ENCODE measurements at places on chromosomes 2 and 18.

DNA sequence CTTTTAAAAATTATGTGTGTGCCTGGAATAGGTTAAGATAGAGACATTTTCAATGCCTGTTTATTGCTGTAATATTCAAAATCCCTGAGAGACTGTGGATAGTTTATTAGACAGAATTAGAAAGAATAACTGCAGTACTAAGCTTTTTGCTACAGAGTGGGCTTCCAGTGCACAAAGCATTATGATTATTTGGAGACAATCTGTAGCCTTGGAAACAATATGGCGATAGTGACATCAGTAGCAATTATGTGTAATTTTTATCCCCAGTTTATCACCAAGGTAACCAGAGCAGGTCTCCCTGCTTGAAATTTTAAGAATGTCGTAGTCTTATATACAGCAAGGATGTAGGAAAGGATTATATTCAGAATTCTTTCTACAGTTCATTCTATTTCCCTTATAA lies 100.0 kb downstream of the MYO3B start:
- DNase-seq: peak; percentile 89

DNA sequence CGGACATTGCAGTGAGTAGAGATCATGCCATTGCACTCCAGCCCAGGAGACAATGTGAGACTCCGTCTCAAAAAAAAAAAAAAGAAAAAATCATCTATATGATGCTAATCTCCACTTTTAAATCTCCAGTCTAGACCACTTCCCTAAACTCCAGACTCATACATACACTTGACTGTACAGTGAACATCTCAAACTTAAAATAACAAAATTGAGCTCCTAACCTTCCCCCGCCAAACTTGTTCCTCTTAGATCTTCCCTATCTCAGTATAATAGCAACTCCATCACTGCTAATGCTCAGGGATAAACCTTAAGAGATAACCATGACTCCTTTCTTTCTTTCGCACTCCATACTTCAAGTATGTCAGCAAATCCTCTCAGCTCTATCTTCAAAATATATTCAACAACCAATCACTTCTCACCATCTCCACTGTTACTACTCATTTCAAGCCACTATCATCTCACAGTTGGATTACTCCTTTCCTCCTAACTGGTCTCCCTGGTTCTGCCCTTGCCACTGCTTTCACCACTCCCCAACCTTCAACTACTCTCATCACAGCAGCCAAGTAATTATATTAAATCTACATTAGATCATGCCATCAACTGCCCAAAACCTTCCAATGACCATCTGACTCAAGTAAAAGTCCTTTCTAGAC lies 12.0 kb downstream of the MEMO1 start:
- no peak for DNase-seq

DNA sequence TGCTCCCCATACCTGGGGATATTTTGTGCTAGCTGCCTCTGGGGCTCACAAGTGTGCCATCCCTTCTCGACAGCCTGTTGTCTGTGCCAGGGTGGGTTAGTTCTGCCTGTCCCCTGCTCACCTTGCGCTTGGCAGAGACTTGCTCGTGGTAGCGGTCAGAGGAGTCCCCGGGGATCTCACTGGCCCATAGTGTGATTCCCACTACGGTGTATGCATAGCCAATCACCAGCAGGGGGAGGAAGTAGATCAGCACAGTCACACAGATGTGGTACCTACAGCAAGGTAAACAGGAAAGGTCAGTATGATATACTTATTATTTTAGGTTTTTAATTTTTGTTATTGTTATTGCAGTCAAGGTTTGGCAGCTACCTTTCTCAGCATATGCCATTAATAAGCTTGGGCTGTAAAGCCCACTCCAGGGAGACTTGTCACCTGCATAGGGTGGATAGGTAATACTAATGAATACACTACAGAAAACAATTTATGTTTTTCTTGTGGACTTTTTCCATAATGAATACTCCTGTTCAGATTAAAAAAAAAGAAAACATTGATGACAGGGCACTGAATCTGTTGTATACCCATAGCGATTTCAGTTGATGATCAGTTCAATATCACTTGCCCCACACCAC lies 95.2 kb downstream of the POLE4 start:
- peak; percentile 65 for DNase-seq

GRCh38 chr2:190323406-190323805 lies 3.8 kb upstream of the HIBCH start:
- DNase-seq: no peak

- no peak for DNase-seq
Observed at GRCh38 chr18:21703241-21703820, 1.2 kb downstream of the ABHD3 start.

DNA sequence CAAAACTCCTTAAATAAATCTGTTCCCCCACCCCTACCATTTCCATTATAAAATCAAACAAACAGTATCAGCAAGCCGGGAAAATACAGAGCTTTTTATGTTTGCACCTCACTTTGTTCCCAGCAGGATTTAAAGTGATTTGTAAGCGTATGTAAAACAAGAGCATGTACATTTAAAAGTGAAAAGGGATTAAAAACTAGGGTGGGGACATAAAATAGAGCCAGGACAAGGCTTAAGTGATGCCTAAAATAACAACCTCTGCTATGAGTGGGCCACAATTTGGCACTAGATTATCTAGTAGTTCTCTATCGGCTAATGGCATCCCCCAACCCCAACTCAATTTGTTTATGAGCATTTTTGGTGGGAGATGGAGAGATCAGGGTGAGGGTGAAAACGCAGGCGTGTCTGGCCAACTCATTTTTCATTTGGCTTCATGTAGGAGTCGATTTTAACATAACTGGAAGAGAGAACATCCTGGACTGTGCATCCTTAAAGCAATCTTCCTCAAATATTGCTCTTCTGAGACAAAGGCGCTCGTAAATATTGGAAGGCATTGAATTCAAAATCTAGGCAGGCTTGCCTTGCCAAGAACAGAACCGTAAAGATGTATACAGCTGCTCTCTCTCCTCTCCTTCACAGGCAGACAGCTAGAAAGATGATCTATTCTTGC lies 34.5 kb upstream of the TSPYL6 start:
- DNase-seq: no peak

DNA sequence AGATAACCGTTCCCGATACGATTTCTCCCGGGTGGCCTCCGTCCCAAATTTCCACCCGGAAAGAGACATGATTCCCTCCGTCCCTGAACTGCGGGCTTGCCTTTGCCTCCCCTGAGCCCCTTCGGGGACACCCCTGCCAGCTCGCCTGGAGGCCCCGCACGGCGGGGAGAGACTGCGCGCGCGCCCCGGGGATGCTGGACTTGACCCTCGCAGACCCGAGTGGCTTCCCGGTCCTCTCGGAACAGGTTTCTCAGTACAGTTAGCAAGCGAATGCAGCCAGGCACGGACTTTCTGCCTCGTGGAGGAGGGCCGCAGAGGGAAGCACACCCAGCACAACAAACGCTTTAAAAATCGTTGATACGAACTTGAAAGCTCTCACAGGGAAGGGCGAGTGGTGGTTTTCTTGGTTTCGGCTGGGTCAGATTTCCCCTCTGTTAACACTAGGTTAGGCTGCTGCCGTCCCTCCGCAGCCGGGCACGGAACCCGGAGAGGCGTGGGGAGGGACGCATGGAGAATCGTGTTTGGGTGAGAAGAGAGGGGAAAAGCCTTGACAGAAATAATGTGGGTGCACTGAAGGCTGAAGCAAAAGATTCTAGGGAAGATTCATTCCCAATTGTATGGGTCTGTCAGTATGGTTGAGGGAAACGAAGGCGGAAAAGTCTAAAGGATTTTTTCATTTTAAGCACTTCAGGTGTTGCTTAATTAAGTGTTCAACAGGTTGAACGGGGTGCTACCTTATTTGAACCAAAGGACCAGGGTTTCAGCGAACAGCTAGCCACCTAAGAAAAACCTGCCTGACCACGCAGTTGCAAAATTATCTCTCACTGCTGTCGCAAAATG lies 916 bp downstream of the TNFRSF11A start:
- no peak for DNase-seq

- no peak for DNase-seq
Observed at GRCh38 chr2:109080109-109080508, 48.9 kb upstream of the SH3RF3 start.

- DNase-seq: no peak
Observed at GRCh38 chr18:48866028-48866733, 84.6 kb downstream of the SMAD7 start.
